Cortex of kidney (tissue), 1 donor: ENCODE measurements at places on chromosomes 12 and 14.

GRCh38 chr14:89773151-89773550, 181.4 kb downstream of the EFCAB11 start:
- DNase-seq, result no peak

DNA sequence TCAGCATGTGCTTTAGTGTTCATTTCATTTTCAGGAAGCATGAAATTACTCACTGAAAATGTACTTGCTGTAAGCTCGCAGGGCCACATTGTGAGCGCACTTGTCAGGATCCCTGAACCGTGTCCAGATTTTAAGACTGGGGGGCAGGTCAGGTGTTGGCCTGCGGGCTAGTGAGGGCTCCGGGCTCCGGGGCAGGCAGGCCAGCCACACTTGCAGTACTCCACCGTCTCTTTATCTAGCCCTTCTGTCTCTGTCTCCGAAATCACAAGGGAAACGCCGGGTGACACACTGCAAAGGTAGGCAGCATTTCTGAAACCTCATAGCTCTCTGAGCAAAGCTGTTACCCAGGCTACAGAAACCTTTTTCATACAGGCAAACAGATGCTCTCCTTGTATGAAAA, 98.7 kb downstream of the EML1 start:
- DNase-seq, result no peak

- DNase-seq, result no peak
Measured at GRCh38 chr14:72888636-72889201, 5.2 kb downstream of the DPF3 start.

GRCh38 chr12:11812586-11813437, 163.3 kb downstream of the ETV6 start:
- DNase-seq, result no peak

DNA sequence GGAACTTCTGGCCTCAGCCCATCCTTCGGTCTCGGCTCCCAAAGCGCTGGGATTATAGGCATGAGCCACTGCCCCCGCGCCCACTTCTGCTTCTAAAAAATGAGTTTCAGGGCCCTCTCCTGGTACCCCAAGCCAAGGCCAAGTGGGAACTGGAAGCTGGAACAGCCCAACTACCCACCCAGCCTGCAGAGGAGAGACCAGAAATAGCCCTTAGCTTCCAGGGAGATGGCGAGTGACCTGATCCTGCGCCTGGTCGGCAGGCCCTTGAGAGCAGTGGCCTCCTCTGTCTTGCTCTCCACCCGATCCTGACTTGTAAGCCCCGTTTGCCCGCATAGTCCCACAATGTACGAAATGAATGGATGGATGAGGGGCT, 31.2 kb upstream of the PLEKHG6 start:
- no peak for DNase-seq
